ENCODE measurements at places on chromosomes 2 and 18.

DNA sequence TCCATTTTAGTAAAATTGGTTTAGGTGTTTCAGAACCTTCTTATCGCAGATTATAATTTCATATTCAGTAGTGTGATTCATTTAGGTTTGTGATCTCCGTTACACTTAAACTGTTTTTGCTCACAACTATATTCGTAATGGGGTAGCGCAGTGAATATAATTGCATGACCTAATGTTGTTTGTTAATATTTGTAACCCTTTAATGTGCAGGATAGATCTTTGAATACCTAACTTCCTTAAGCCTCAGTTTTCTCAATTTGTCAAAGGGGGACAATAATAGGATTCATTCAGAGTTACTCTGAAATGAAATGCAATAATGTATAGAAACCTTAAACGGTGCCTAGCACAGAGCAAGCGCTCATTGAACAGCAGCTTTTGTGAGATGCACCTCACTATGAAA is 558 bp upstream of the ZDBF2 start:
- DNase-seq = no peak

DNA sequence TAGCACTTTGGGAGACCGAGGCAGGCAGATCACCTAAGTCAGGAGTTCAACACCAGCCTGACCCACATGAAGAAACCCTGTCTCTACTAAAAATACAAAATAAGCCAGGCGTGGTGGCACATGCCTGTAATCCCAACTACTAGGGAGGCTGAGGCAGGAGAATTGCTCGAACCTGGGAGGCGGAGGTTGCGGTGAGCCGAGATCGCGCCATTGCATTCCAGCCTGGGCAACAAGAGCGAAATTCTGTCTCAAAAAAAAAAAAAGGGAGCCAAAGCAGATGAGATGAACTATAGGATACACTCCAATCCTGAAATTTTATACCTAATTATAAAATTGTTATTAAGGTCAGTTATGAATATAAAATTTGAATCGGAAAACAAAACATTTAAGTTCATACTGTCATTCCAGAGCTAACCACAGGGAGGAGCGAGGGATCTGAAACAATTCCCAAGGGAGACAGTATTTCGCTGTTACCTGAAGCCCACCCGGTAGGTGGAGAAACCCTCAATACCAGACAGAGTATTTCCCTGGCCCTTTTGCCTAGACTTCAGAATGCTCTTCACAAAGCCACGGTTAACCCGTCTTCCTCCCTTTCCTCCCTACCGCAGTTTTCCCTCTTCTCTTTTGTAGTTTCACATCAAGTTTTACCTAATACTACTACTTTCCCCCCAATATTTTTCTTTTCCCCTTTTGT is 1.4 kb downstream of the PPM1G start:
- DNase-seq = peak; percentile 30

DNA sequence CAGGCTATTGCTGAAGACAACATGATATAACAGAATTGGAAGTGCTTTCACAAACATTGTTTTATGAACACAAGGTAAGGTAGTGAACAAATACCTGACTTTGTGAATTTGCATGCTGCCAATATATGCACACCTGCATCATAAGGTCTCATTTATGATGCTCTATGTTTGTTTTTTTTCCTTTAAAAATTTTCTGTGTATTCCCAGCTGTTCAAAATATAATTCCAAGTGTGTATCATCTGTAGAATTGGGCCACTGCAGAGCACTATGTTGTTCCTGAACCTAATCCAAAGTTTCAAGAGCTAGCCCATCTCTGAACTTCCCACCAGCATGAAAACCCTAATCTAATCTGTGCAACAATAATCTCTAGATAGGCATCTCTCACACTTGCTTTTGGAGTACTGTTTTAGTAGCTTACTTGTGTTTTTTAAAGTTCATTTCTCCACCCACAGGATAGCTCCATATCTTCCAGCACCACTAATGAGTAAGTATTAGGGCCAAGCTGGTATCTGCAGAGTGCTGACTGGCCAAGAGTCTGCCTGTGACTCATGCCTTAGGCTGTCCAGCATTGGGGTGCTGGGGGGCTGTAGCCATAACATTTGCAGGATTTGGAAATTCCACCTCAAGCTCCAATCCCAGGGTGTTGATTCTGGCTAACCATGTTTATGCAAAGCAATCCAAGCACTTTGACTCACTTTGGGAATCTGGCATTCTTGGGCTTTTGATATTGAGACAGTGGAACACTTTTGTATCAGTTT is 208.2 kb upstream of the REV1 start:
- no peak for DNase-seq

- peak; percentile 29 for DNase-seq
Measured at GRCh38 chr2:236616624-236617023, 47.0 kb downstream of the ACKR3 start.

DNA sequence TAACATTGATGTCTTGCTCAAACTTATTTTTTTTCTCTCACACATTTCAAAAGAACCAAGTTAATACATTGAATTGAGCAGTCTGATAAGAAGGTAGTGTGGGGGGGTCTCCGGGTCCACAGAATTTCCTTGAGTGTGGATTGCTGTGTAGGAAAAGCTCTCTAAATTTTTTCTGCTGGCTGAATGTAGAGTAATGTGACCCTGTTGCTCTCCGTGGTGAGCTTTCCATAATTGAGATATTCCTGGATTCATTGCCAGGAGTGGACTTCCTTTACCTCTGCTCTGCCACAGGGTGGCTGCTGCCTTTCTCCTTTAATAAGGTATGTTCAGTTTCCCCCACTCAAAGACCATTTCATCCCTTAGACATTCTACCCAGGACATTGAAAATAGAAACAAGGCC is 50.9 kb downstream of the PKP4 start:
- no peak for DNase-seq

- no peak for DNase-seq
Measured at GRCh38 chr2:203808046-203808750, 59.4 kb upstream of the CTLA4 start.

DNA sequence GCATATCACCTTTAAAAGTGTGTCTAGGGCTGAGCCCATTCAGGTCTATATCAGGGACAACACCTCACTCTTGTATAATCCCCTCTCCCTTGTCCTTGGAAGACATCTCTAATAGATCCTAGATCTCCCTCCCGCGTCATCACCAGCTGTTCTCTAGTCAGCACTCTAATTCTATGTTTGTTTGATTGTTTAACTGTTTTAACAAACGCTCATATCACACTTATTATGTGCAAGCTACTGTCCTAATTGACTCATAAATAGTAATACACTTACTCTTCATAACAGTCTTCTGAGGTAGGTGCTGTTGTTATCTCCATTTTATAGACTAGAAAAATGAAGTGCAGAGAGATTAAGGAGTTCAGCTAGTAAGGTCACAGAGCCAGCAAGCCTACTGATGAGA is 1.6 kb upstream of the ERMN start:
- no peak for DNase-seq

DNA sequence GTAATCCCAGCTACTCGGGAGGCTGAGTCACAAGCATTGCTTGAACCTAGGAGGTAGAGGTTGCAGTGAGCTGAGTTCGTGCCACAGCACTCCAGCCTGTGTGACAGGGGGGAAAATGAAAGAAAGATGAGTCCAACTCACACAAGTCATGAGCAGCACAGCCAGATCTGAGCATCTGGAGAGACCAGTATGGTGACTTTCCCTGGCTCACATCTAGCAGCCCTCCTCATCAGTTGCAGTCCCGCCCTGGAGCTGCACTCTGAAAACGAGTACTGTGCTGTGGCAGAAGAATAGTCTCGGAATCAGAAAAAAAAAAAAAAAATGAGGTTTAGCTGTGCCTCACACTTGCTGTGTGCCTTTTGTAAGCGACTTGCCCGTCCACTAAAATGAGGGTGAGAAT is 74.4 kb upstream of the TRIB2 start:
- no peak for DNase-seq

GRCh38 chr18:74459889-74460288 is 2.8 kb upstream of the DIPK1C start:
- DNase-seq = peak; percentile 48

DNA sequence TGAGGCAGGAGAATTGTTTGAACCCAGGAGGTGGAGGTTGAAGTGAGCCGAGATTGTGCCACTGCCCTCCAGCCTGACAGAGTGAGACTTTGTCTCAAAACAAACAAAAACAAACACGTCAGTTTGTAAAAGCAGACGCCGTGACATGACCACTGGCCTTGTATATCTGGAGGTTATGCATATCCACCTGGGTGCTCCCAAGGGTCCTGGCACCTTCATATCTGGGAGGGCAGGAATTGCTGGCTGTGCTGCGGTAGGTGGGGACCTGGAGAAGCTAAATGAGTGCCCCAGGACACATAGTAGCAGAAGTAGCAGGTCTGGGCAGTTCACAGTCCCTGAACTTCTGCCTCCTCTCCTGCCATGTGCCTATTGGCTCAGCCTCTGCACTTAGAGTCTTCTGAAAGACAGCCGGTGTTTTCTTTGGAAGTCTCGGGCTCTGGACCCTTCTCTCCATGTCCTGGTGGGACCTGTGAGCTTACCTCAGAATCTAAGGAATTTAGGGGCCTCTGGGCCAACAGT is 30.9 kb upstream of the IL1R2 start:
- no peak for DNase-seq

DNA sequence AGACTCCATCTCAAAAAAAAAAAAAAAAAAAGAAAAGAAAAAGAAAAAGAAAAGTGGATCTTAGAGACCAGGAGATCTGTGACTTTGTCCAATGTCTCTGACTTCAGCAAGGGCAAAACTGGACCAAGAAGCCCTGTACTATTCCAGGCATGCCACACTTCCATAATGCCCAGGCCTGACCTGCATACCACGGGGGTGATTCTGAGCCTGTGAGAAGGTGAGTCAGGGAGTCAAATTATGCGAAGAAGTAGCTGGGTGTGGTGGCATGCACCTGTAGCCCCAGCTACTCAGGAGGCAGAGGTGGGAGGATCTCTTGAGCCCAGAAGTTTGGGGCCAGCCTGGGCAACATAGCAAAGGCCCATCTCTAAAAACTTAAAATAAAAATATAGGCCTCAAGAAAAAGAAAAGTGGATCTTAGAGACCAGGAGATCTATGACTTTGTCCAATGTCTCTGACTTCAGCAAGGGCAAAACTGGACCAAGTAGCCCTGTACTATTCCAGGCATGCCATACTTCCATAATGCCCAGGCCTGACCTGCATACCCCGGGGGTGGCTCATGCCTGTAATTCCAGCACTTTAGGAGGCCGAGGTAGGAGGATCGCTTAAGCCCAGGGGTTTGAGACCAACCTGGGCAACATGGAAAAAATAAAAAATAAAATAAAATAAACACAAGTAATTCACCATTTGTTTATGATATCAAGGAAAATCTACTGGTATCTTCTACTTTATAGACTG is 12.2 kb upstream of the PUM2 start:
- no peak for DNase-seq

DNA sequence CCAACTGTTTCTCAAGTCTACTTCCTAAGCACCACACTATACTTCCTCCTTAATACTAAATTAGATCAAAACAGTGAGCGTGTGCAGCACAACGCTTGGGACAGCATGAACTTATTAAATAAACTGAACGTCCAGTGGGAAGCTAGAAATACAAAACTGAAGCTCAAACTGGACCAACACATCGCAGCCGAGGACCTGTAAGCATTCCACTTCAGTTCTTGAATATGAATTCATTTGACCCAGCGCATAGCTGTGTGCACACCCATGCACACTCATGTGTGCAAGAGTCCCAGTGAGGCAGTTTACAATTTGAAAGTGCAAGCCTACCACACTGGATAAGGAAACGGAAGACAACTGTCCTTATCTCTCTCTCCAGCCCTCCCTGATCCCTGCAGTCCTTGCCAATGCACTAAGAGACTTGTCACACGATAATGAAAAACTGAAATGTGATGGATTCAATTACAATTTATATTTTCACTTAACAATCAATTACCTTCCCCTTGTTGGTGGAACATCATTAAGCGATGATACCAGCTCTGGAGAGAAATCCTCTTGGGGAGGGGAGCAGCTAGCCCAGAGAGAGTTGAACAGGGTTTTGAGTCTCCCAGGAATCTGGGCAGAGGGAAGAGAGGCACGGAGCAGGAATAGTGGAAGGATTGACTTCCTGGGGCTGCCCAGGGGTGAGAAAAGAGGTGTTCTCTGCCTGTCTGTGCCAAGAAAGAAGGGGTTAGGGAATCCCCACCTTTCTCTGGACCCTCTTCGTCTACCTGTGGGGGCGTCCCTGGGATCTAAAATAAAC is 186.5 kb upstream of the KLHL29 start:
- no peak for DNase-seq

DNA sequence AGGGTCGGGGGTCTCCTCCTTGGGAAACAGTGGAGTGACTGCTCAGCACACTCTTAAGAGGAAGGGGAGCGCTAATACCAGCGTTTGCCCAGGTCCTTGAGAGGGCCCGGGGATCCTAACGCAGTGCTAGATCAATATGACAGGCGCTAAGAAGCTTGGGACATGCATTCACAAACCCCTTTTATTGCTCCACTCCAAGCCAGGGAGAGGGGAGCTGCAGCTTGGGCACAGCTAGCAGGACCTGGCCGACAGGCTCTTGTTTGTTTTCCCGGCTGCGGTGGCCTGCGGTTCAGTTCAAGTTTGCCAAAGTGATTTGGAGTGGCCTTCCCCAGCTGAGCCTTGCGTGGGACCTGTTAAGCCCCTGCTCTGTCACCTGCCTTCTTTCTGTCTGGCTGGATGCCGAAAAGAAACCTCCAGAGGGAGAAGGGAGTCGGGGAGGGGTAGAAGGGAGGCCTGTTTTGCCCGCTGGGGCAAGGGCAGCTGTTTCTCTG is 152.1 kb downstream of the GLI2 start:
- no peak for DNase-seq

- DNase-seq = no peak
Measured at GRCh38 chr2:42044939-42045338, 2.9 kb upstream of the PKDCC start.

- no peak for DNase-seq
Measured at GRCh38 chr2:173661586-173661985, 303.6 kb downstream of the SP3 start.

DNA sequence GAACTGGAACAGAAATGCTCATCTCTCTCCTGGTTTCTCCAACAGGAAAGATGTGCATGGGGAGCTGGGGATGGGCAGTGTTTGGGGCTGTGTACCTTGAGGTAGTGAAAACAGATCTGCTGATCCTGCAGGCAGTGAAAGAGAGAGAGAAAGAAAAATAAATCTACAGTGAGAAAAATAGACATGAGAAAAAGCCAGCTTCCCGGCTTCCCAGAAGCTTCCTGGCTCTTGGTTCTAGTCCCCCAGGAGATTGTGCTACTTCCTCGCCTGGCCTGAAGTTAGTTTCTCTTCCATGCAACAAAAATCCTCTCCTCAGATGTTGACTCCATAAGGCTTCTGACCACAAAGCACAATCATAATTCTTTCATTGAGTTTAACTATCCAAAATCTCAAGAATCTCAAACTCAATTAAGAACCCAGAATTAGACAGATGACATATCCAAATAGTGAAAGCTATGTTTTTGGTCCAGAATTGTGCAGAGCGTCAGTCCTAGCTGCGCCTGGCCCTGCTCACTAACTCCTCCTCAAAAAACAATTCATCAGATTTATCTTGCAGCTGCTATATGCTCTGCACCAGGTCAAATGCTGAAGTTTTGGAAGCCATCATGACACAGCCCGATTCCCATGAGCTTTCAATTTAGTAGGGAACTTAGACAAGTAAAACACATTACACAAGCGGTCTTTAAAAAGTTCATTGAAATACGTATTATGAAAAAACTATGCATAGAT is 20.1 kb upstream of the NAB1 start:
- DNase-seq = no peak

- DNase-seq = no peak
Measured at GRCh38 chr2:100645695-100646429, 83.1 kb downstream of the PDCL3 start.

Data from Ammon's horn (tissue), 1 donor.